ENCODE measurements at places on chromosomes 12 and 14.

DNA sequence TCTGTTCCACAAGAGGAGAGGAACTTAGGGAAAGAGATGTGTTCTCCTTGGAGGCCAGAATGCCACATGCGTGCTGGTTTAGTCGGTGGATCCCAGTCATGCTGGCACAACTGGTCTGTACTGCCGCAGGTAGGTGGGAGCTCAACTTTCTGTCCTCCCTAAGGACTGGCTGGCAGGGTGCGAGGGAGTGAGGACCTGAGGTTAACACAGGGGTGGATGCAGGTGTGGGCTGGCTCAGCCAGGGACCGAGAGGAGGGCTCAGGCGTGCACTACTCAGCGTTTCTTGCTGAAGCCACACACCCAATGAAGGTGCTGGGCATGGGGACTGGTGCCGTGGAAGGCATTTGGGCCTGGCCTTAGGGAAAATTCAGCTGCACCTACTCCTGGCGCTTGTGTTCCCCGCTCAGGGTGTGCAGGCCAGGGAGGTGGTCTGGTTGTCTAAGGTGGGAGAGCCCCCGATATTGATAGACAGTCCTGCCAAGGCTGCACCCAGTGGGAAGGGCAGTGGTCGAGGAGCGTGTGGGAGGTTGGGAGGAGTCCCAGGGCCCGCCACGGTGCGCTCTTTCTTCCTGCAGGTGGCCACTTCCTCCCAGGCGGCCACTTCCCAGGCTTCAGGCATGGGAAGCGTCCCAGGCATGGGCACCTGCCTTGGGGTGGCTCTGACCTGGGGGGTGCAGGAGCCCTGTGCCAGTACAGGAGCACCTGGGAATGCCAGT, 138.4 kb downstream of the ADGRD1 start:
- ATAC-seq, result no peak

- no peak for ATAC-seq
Measured at GRCh38 chr14:72451054-72451972, 442.6 kb downstream of the DPF3 start.

- ATAC-seq, result peak; percentile 73
Measured at GRCh38 chr12:123269395-123269892, 2.2 kb downstream of the CDK2AP1 start.

DNA sequence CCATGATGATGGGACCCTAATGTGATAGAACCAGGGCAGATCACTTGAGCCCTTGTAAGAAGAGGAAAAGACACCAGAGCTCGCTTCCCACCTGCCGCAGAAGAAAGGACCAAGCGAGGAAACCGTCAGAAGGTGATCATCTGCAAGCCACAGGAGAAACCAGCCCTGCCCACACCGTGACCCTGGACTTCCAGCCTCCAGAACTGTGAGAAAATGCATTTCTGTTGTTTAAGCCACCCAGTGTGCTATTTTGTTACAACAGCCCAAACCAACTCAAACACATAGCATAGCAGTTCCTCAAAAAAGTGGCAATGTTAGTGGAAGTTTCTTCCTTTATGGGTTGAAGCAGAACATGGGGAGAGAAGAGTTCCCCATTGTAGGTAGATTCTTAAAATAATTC, 107.9 kb upstream of the BCL2L14 start:
- no peak for ATAC-seq

GRCh38 chr14:36633580-36633979, 28.1 kb upstream of the PAX9 start:
- no peak for ATAC-seq

Data from SK-N-SH treated with all-trans-retinoic acid at 6 μM for 48 hours (cell line).